ENCODE measurements at places on chromosomes 4 and X.

DNA sequence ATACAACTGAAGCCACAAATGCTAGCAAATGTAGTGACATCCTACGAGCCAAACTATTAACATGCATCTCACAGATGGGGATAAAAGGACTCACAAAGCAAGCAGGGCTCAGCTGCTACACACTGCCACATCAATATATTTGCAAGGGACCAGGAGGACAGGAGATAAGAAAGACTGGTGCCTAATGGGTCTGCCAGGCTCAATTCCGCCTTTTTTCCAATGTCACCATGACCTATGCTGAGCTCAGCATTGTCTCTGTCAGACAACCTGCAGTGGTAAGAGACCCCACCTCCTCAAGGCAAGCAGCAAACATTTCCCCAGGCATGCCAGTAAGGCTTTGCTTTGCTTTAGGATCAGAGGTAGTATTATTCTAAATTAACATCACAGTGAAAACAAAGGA, 435 bp downstream of the DCX start:
- no peak for DNase-seq

DNA sequence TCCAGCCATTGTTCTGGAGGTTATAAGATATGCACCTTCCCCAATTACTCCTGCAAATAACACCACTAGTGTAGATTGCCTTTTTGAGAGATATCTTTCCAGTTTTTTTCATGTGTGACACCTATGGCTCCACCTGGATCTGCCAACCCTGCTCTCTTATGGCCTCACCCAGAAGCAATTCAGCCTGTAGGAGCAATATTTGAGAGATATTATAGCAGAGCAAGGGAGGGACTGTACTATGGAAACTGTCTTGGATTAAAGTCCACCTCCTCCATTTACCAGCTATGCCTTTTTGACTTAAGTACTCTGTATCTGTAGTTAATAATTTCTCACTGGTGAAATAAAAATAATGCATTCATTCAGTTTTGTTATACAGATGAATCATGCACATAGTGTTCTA, 803.5 kb downstream of the NLGN4X start:
- DNase-seq = no peak

GRCh38 chr4:99028187-99028586, 32.7 kb downstream of the METAP1 start:
- no peak for DNase-seq

GRCh38 chr4:142846729-142847596, 862 bp upstream of the INPP4B start:
- peak; percentile 18 for DNase-seq

DNA sequence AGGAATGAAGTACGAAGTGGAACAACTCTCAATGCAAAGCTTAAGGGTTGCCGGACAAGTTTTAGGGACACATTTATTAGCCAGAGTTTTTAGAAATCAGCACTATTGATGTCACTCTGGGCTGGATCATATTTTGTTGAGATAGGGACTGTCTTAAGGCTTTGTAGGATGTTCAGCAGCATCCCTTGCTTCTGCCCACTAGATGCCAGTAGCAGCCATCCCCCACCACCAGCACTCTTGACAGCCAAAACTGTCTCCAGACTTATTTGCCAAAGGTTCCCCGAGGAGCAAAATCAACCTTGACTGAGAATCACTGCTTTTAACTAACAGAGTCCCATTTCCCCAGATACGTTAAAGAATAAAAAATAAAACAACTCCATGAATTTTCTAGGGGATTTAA, 1497.3 kb downstream of the STIM2 start:
- DNase-seq = no peak

DNA sequence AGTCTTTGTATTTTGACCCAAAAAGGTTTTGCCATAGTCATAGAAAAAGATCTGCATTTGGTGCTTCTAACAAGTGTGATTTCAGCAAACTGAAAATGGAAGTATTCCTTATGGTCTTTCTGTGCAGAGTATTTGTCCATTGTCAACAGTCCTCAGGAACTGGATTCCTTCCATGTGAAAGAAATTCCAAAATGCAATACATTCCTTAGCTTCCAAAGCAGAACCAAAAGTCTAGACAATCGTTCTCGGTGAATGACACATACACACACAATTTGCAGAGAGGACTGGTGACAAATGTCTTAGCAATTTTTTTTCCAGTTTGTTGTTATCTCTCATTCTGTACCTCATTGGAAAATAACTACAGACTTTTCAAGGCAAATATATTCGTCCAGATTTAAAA, 562.2 kb upstream of the SLIT2 start:
- peak; percentile 33 for DNase-seq

DNA sequence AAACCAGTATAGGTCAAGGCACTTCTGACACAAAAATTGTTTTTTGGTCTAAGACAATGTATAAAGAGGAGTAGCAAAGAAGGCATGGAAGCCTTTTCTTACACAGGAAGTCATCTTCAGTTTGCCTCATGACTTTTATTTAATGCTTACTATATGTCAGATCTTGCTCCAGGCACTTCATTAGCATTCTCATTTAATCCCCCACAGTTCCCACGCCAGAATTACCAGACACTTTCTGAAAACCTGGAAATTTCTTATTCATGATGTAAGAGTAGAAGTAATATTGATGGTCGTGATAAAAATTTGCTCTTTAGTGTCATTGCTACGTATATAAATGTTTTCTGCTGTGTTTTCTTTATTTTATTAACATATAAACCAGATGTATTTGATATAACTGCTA, 39.2 kb downstream of the ARHGEF38 start:
- DNase-seq = no peak

GRCh38 chr4:75564023-75564422, 8.2 kb downstream of the ODAPH start:
- no peak for DNase-seq

DNA sequence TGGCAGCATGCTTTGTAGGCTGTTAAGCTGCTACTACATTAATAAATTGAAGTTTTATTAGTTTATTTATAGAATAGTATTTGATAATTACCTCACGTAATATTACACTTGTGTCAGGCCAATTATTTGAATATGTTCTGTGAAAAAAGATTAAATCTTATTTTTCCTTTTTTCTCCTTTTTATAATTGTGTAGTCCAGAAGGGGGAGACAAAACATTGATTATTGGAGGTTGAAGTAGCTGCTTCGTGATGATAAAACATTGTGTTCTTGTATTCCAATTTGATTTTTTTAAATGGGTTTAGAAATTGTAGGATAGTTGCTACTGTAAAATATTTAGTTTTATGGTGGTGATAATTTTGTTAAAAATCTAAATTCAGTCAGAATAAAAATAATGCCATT, 85.7 kb downstream of the DIAPH2 start:
- DNase-seq = peak; percentile 9

DNA sequence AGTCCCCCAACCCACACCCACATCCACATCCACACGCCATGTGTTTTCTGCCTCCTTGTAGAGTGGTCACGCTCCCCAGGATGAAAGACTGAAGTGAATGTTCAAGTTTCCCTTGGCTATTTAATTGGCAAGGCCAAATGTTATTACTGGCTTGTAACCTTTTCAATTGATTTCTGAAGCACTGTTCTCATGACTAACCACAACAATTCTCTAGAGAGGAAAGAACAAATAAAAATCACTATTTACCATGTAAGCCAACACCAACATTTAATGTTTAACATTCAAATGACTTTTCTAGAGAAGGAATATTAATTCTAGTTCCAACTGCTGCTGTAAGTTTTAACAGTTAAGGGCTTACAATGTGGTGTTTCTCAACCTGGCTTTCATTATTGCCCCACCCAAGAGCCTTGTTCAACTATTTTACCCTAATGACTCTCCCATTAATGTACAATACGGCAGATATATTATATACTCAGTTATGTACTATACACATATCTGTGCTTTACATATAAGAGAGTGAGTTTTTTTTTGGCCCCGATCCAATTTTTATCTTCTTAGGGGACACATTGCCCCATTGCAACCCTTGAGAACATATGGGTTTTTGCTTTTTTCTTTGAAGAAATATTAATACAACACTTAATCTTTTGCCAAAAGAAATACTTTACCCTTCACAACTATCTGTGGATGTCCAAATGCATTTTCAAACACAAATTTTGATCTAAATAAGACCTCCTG, 46.5 kb downstream of the RELL1 start:
- peak; percentile 26 for DNase-seq

DNA sequence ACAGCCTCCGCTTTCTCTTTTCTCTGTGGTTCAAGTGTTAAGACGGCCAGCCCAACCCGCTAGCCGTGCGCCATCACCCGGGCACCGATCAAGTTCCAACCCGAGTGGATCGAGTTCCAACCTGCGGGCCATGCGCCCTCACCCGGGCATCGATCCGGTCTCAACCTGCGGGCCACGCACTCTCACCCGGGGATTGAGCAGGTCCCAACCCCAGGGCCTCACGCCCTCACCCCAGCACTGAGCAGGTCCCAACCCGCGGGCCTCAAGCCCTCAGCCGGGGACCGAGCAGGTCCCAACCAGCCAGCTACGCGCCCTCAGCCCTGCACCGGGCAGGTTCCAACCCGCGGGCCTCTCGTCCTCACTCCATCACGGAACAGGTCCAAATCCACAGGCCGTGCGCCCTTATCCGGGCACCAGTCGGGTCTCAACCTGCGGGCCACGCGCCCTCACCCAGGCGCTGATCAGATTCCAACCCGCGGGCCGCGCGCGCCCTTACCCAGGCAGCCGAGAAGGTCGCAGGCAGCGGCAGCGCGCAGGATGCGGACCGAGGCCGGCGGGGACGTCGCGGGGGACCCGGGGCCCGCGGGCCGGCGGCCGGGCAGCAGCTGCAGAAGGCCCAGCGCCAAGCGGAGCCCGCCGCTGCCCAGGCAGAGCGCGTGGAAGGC, 443 bp downstream of the GPR143 start:
- no peak for DNase-seq

DNA sequence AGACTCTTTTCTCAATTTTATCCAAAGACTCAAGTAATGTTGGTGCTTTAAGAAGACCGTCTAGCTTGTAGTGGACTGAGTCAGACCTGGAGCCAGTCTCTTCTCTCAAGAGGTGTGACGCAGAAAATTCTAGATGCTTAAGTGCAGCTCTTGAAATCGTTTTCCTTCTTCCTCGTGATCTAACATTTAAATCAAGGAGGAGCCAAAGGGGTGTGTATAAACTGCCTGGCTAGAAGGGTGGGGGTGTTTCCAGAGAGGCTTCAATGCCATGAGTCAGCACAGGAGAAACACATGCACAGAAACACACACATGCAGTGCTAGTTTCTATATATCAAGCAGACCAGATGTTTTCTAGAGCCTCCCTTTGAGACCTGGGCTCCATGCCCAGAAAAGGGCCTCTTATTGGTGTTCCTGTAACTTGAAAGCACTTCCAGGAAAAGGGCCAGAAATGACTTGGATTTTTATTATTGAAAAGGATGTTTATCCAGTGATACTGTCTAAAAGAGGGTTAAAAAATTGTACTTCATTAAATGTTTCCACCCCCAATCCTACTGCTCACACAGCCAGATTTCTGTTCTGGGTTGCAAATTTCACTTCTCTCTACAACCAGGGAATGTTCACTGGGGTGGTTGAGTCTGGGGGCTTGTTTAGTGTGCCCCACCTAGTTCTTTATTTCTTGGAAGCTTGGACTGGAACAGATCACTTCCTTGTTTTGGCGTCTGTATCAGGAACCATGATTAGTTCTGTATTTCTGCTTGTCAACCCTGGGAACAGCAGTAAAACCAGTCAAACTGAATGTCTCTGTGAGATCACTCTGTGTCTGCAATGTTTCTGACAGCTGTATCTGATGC, at the start of gene CLIC2:
CLIC2 (minus strand) TSS at position 129 of the 851 bp plus-strand sequence. CDS start 187 bp downstream, outside the sequence.
- DNase-seq = peak; percentile 65

GRCh38 chr4:56874923-56875322, 32.8 kb upstream of the REST start:
- DNase-seq = no peak

DNA sequence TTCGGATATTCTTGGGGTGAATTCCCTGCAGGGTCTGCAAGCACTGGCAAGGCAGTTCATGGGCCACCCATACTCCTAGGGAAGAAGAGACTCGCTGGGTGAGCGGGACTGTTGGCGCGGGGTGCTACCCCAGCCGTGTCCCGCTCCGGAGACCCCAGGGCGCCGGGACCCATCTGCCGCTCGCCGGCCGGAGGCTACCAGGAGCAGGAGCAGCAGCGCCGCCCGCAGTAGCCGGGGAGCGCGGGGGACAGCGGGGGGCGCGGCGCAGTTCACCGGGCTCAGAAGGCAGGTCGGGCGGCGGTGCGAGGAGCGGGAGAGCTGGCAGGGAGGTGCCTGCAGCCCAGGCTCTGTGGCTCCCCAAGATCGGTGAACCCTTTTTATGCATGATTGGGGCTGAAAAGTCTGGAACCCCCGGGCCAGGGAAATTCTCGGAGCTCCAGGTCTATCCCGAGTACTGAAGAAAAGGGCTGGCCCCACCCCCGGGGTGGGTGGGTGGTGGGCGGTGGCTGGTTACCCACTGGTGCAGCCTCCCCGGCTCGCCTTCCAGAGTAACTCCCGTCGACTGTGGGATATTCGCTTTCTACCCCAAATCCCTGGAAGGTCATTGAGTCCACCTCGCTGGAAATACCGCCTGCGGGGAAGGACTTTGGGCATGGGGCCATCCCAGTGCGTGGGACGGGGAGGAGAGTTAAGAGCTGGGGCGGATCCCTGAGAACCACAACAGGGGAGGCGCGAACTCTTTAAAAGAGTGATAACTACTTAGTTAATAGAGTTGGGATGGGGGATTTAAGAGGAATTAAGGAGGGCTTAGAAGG, 37.6 kb downstream of the PF4 start:
- peak; percentile 24 for DNase-seq

DNA sequence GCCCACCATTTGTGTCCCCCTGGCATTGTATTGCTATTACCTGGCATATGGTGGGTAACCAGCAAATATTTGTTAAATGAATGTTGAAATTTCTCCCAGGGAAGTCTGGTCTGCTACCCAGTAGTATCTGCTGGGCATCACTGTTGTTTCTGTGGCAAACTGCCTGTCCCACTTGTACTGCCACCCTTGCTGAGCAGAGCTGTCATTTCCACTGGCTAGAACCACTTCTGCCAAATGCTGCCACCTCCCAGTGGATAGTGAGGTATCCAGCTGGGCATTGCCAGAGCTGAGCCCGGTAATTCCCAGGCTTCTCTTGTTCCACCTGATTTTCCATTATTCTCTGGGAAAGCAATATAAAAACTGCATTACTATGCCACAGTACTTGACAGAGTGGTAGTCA, 186.7 kb upstream of the NOCT start:
- DNase-seq = no peak

DNA sequence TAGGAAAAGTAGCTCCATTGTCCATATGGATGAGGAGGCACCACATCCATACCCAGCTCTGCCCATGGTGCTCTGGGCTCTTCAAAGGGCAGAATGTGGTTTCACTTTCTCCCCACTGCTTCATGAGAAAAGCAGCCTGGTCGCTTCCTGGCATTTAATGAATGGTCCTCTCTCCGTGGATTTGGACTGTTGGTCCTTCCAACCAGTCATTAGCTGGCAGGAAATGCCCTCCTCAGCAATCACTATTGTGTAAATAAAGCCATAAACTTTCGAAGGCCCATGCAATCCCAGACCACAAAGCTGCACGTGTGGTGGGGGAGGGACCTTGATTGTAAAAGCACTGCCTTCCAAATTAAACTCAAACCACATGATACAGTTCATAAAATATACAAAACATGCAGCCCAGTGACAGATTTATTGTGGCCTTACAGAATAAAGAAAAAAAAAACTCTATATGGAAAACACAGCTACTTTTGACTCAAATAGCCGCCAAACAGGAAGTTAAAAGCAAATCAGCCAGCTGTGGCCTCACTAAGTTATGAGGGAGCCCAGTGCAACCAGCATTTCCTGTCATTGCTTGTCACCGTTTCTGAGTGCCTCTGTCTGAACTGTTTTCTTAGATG, 8.1 kb downstream of the MBNL3 start:
- peak; percentile 80 for DNase-seq

GRCh38 chr4:124135409-124135813, 577.1 kb downstream of the ANKRD50 start:
- no peak for DNase-seq

GRCh38 chrX:10054396-10054795, 87.2 kb downstream of the CLDN34 start:
- no peak for DNase-seq

- DNase-seq = no peak
Measured at GRCh38 chr4:147244786-147245185, 236.1 kb upstream of the EDNRA start.

Data from endothelial cell of umbilical vein (primary cell).